ENCODE measurements at places on chromosomes 2 and 18.

DNA sequence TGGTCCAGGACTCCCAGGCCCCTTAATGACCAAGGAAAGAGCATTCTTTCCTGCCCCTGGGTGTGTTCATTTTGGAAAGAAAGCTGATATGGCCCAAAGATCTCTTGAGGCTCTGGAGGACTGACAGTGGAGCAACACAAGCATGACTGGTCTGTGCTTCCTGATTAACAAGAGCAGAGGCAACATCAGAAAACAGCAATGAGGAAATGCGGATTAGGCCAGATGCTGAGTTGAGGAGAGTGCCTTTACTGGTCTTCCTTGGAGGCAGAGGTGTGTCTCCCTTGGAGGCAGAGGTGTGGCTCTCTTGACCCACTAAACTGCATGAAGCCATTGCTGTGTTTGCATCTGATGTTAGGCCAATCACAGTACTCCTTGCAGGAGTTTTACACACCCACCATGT is 19.9 kb downstream of the IL36B start:
- no peak for DNase-seq

DNA sequence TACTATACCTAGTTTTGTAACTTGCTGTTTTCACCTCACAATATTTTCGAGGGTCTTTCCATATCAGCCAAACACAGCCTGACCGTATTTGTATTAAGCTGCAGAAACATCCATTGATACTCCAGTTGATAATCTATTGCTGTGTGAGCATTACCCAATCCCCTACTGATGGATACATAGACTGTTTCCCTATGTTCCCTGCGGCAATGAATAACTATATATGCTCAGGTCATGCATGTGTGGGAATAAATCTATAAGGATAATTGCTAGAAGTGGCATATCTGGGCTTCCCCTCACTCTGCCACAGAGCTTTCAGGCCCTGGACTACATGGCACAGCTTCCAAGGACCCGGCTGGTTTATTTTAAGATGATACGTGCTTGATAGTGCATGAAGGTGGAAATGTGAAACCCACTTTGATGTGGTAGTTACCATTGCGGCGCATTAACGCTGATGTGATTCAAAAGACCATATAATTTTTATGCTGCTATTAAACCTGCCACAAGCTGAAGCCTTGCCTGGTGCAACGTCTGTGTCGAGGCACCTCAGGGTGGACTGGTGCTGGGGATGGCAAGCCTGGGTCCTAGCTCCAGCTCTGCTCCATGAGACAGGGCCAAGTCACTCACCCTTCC is 130.8 kb upstream of the MSH6 start:
- no peak for DNase-seq

DNA sequence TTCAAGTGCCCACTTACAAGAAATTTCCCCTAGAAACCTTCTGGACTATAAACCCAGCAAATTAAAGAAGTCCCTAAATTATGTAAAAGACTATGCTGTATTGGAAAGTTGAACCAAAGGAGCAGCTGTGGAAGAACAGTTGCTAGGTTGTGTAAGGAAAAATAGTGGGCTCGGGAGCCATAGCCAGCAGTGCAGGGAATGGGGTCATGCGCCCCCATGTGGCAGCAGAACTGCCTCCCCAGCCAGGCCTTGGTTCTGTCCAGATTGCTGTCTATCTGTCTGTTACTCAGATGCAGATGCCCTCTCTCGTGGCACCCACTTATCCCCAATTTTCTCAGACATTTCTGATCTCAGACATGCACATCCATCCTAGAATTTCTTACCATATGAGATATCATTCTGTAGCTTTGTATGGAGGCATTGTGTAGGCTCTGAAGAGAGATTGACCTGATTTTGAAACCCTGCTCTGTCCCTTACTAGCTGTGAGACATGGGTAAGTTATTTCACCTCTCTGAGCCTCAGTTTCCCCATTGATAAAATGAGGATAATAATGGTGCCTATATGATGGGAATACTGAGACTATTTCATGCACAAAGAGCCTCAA is 258.3 kb downstream of the SS18 start:
- peak; percentile 10 for DNase-seq

GRCh38 chr18:24486684-24487083 is 26.2 kb downstream of the HRH4 start:
- no peak for DNase-seq

DNA sequence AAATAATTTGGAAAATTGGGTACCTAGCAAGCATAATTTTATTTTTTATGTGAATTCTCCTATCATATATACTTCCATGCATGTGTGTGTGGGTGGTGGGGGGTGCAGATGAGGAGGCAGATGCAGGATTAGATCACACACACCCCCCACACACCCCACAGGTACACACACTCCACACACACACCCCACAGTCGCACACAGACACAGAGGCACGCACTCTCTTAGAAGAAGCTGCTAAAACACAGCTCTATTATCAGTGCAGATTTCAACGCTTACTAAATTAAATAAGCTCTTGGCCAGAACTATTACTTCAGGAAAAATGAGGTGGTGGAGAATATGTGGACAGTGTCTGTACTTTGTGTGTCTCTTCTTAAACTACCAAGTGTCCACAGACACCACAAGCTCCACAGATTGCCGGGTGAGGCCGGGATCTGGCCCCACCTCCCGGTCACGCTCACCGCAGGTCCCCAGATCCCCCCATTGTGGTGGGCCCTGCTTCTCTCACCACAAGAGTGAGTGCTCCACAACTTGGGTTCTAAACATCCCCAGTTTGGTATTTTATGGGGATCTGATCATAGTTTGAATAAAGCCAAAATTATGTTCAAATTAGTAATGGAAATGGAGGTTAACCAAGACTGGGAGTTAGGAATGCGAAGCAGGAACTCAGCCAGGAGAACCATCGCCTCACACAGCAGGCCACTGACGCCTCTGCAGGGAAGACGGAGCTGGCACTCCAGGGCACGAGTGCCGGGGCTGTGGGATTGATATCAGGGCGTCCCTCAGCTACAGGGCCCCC is 102.1 kb downstream of the PXDN start:
- no peak for DNase-seq

DNA sequence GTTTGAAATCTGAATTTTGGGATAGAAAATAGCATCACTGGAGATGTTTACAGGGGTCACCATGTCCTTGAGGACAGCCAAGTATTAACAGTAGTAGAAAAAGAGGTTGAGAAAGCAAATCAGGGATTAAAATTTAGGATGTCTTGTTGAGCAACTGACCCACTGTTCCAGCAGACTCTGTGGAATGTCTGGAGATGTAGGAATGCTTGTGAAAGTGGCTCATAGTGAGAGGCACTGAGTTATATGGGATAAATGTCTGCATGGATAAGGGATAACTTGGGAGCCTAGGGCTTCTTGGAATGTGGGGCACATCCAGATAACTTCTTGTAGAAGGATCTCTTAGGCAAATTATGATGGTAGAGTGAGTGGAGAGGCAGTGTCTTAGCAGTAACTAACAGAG is 495.0 kb downstream of the TMX3 start:
- no peak for DNase-seq

DNA sequence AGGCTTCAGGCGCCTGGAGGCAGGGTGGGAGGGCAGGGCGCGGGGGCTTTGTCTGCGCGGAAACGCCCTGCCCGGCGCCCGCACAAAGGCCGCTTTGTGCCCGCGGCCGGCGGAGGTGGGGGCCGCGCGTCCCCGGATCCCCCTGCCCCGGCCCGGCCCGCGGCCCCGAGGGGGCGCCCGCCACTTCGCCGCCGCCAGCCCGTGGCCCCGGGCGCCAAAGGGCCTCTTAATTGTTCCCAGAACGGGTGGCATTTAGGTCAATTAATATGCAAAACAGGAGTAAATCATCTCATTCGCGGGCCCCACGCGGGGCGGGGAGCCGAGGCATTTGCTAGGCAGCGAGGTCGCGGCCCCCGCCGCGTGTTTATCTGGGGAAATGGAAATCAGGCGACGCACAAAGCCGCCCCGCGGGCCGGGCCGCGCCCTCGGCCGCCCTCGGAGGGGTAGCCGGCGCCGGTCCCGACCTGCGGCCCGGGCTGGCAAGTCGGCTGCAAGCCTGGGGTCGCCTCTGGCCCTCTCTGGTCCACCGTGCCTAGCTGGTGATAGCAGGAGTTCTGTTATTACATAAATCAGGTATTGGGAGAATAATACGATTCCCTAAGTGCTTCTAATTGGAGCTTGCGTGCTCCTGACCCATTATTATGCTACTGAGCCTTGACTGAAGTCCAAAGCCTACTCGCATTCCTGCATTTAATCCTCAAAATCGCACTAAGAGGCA is 148.2 kb upstream of the GLI2 start:
- DNase-seq, result no peak
